ENCODE measurements at places on chromosomes 12 and 14.

GRCh38 chr12:53292426-53292825 is 2.9 kb upstream of the PFDN5 start:
- DNase-seq: no peak

DNA sequence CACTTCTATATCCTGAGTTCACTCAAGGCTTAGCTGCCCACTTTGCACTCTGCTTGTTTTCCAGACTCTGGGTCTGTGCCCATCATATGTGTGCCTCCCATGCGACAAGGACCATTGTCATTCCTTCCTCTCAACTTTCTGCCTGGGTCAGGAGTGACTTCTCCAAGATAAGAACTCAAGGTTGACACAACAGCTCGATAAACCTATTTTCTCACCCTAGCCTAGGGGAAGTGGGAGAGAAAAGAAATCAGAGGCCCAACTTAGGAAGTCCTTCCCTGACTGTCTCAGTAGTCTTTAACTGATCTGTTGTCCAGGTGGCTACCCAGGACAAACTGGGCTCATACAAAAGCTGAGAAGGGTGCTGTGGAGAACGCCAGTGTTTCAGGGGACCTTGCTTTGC is 1.7 kb downstream of the SMUG1 start:
- no peak for DNase-seq

DNA sequence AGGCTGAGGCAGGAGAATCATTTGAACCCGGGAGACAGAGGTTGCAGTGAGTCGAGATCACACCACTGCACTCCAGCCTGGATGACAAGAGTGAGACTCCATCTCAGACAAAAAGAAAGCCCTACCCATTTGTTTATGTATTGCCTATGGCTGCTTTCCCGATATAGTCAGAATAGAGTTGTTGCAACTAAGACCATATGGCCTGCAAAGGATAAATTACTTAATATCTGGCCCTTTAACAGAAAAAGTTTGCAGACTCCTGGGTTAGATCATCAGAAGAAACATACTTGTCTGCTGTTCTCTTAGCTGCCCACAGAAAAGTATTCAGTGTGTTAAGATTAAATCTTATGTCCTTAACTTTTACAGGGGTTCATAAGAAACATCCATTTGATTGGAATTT is 122.4 kb upstream of the VASH1 start:
- no peak for DNase-seq

DNA sequence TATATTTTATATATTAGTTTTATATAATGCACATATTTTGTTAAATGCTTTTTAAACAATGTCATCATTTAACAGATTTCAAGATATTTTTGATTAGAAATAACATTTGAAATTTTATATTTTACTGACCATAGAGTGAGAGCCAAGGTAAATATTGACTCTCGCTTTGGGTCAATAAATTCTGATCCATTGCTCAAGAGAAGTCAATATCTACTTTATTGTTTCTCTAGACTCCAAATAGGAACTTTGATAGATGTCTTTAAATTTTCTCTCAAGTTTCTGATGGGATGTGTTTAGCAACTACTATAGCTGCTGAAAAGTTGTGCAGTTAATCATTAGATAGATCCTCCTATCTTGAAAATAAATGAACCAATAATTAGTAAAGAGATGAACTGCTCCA is 61.4 kb upstream of the ATXN7L3B start:
- DNase-seq: no peak

- DNase-seq: no peak
Measured at GRCh38 chr14:75041613-75042012, 9.7 kb downstream of the MLH3 start.

DNA sequence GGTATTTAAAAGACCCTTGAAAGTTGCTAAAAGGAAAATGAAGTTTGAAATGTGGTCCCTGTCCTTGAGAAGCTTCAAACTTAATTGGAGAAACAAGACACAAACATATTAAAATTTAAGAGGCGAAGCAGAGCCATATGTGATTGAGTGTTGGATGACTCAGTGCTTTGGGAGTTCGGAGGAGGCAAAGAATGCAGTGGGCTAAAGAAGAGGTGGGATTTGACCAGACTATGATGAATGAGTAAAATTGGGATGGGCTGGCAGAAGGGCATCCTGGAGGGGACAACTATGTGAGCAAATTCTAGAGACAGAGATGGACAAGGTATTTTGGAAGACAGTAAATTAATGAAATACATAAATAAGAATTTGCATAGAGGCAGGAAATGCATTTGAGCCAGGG is 358.6 kb downstream of the EGLN3 start:
- DNase-seq: no peak

- DNase-seq: no peak
Measured at GRCh38 chr12:108150436-108150835, 21.3 kb downstream of the WSCD2 start.

DNA sequence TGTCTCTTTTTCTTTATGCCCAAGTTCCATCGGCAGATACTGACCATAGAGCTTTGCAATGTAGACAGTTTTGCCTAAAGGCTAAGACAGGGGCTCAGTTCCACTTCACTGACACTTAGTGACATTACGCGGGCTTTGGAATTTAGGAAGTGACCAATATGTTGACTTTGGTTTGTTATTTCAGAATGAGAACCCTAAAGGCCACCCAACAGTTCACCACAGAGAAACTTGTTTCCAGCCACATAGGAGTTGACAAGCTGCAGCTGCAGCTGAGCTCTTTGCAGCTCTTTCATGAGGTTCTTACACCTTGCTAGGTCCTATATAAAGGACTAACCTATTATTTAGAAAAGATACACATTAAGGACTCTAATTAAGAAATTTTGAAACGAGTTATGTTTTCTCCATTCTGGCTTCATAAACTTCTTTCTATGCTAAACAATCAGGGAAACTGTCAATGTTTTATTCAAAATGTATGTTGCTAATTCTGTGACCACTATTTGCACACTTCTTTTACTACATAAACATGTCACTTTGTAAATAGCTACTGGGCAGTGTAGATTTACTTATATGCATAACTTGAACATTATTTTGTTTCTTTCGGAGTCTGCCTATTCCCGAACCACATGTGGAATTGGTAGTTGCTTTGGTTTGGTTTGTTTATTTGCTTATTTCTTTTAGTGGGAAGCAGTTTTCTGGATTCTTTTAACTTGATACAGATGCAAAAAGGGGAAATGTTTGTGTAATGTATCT is 18.5 kb upstream of the KLRD1 start:
- no peak for DNase-seq

DNA sequence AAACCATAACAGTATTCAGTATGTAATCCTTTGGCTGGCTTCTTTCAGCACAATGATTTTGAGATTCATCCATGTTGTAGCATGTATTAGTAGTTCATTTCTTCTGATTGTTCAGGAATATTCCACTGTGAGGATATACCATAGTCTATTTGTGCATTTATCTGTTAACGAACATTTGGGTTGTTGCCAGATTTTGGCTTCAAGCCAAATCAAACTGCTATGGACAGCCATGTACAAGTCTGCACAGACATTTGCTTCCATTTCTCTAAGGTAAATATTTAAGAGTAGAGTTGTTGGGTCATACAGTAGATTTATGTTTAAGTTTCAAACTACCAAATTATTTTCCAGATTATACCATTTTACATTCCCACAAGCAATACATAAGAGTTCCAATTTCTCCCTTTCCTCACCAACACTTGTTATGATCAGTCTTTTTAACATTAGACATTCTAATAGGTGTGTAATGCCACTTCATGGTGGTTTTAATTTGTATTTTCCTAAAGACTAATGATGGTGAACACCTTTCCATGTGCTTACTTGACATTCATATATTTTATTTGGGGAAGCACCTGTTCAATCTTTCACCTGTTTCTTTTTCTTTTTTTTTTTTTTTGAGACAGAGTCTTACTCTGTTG is 56.6 kb downstream of the ZFYVE21 start:
- DNase-seq: no peak

GRCh38 chr12:82954572-82954971 is 267.9 kb downstream of the TMTC2 start:
- DNase-seq: no peak

DNA sequence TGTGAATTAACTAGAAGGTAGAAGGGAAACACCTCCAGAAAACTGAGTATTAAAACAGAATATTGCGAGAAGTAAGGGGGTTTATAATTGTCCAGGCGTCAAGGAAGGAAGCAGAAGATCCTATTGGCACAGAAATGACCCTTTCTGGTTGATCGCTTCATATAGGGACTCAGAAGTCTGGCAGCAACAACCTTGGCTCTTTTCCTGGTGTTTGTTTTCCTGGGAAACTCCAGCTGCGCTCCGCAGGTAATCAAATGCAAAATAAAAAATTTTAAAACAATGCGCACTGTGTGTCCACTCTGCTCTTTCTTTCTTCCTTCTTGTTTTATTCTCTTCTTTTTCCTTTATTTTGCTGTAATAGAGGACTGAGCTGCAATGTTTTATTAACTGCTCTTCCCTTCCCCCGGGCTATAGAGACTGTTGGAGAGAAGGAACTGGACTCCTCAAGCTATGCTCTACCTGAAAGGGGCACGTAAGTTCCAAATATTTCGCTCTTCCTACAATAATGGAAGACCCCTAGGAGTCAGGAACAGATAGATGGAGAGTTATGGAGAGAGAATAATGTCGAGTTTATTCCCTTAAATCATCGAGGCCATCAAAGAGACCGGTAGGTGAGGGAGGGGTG is 737 bp downstream of the SPX start:
- no peak for DNase-seq

- no peak for DNase-seq
Measured at GRCh38 chr14:97726676-97727075, 929.5 kb downstream of the VRK1 start.

- DNase-seq: no peak
Measured at GRCh38 chr12:119177724-119178380, 879 bp upstream of the HSPB8 start.
